ENCODE measurements at places on chromosomes 12 and 14.

DNA sequence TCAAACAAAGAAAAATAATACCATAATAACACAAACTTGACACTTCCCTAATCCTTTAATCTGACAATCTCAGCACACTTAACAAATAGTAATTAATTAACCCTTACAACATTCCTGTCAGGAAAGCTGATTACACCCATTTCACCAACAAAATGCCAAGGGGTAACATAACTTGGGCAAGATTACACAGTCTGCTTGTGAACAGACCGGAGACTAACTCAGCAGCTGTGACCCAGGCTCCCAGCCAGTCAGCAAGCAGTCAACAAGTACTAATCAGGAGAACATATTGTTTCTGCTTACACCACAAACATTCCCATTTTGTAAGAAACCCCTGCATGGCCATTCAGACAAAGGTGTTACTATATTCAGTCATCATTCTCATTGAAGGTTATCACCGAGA, 592.5 kb upstream of the FLRT2 start:
- no peak overlapping the region for H3K4me3 ChIP-seq
- H3K27me3 ChIP-seq = no peaks in the 10 kb centered on the region
- no peak for DNase-seq
- H3K36me3 ChIP-seq = no peaks in the 10 kb centered on the region
- no peak overlapping the region for H3K27ac ChIP-seq

DNA sequence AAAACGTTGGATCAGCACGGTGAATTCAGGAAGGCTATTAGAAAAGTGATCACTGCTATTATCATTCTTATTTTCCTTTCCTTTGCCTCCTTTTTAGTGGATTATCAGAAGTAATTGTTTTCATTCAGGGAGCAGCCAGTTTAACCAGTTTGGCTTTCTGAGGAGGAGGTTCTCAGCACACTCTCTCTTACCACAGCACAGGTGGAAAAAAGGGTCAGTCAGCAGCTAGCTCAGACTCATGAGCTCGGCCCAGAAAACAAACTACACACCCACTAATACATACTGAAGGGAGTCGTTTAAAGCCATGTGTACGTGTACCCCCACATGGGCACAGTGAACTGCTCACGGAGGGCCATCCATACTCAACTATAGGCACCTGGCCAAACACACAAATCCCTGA, 23.2 kb upstream of the MAGOHB start:
- DNase-seq = no peak
- no peaks in the 10 kb centered on the region for H3K4me1 ChIP-seq
- no peak overlapping the region for H3K4me3 ChIP-seq
- H3K27ac ChIP-seq = no peak overlapping the region
- H3K36me3 ChIP-seq = no peaks in the 10 kb centered on the region

DNA sequence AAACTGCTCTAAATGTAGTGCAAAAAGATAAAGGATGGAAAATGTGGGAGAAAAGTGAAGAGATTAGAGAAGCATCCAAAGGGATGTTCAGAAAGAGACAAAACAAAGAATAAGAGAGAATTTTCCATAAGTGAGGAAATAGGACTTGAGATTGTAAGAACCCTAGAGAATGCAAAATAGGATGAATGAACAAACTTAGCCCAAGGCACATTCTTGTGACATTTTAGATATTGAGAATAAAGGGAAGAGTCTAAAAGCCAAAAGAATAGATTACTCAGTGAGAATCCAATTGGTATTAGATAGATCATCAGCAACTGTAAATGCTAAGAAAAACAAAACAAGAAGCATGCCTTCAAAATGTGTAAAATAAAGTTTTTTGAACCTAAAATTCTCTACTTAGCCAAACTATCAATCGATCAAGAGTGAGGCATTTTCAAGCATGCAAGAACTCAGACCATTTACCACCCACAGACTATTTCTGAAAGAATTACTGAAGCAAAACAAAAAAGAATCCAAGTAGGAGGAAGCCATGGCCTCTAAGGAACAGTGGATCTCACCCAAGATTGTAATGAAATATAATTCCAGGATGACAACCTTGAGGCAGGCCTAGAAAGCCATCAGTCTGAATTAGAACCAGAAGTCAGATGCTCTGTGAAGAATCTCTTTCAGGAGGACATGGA, 33.5 kb downstream of the DYRK2 start:
- H3K4me3 ChIP-seq = no peak overlapping the region
- no peaks in the 10 kb centered on the region for H3K27me3 ChIP-seq
- no peaks in the 10 kb centered on the region for H3K4me1 ChIP-seq

DNA sequence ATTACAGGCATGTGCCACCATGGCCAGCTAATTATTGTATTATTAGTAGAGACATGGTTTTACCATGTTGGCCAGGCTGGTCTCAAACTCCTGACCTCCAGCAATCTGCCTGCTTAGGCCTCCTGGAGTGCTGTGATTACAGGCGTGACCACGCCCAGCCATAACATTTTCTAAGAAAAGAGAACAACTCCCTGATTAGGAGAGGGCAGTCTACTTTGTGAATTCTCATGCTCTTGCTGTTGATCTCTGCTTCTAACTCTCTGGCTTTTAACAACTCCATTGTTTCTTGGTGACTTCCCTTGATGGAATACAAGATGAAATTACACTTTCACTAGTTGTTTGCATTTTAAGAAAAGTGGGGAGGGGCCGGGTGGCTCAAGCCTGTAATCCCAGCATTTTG, 33.6 kb downstream of the SSH1 start:
- peaks cover 25% of the 10 kb centered on the region for H3K36me3 ChIP-seq
- no peaks in the 10 kb centered on the region for H3K27me3 ChIP-seq
- no peak overlapping the region for H3K4me3 ChIP-seq
- H3K27ac ChIP-seq = peak overlapping the region; percentile 90
- peaks cover 43% of the 10 kb centered on the region for H3K4me1 ChIP-seq
- no peak for DNase-seq

DNA sequence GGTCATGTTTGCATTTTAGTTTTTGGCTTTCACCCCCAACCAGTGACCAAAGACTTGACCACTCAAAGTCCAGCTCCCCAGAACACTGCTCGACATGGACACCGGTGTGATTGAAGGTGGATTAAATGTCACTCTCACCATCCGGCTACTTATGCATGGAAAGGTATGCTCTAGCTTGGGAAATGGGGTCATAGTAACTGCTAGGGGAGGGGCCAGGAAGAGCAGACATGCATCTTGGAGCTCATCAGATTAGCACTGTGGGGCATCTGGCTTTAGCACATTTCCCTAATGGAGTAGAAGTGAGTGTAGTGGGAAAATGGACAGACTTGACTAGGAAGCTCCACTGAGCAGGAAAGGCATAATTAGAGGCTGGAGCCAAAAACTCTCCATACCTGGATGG, 2.8 kb downstream of the PCBP2 start:
- H3K27ac ChIP-seq = no peak overlapping the region
- no peak overlapping the region for H3K4me3 ChIP-seq
- H3K4me1 ChIP-seq = peaks cover 38% of the 10 kb centered on the region
- no peak for DNase-seq

GRCh38 chr12:16220120-16220519, 57.4 kb downstream of the SLC15A5 start:
- H3K27me3 ChIP-seq = no peaks in the 10 kb centered on the region
- no peak for DNase-seq
- H3K27ac ChIP-seq = no peak overlapping the region
- no peaks in the 10 kb centered on the region for H3K36me3 ChIP-seq

- DNase-seq = no peak
- no peak overlapping the region for H3K4me3 ChIP-seq
- no peaks in the 10 kb centered on the region for H3K36me3 ChIP-seq
- H3K27ac ChIP-seq = no peak overlapping the region
Measured at GRCh38 chr12:69828897-69829296, 3.9 kb downstream of the MYRFL start.

DNA sequence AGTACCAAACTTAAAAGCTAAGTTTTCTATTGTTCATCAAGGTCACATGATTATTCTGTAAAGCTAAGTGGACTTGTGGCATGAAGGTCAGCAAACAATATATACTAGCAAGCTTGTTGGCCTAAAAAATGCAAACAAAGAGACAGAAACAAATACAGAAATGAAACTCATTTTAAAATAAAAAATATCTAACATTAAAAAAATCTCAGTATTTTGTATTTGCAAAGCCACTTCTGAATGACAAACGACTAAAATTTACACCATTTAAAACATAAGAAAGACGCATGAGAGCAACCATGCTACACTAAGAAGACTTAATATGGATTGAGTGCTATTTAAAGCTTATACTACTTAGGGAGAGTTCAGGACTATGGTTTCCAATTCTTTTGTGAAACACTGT, 72.8 kb upstream of the BBS10 start:
- H3K4me3 ChIP-seq = no peak overlapping the region
- no peak for DNase-seq
- no peak overlapping the region for H3K27ac ChIP-seq
- no peaks in the 10 kb centered on the region for H3K36me3 ChIP-seq
- H3K27me3 ChIP-seq = no peaks in the 10 kb centered on the region

DNA sequence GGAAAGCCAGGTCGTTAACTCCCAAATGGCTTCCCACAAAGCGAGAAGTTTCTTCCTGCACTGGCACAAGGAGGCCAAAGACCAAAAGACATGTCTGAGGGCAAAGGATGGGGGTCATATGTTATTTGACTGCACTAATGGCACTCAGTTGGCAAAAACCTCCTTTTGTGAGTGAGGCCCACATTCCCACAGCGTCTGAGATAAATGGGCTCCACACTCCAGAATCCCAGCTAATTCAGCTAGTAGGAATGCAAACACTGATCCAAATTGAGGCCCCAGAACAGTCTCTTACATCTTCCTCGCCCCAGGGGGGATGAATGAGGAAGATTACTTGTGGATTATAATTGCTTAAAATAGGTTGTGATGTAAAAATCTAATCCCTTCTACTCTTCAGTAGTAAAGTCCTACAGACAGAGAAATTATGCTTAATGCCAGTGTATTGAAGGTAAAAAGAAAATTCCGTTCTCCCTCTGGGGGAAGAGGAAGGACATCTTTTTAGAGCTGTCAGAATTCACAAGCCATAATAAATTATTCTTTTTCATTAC, 86.4 kb upstream of the PIWIL1 start:
- H3K36me3 ChIP-seq = no peaks in the 10 kb centered on the region
- no peaks in the 10 kb centered on the region for H3K27me3 ChIP-seq
- no peaks in the 10 kb centered on the region for H3K4me1 ChIP-seq
- no peak for DNase-seq
- no peak overlapping the region for H3K27ac ChIP-seq

DNA sequence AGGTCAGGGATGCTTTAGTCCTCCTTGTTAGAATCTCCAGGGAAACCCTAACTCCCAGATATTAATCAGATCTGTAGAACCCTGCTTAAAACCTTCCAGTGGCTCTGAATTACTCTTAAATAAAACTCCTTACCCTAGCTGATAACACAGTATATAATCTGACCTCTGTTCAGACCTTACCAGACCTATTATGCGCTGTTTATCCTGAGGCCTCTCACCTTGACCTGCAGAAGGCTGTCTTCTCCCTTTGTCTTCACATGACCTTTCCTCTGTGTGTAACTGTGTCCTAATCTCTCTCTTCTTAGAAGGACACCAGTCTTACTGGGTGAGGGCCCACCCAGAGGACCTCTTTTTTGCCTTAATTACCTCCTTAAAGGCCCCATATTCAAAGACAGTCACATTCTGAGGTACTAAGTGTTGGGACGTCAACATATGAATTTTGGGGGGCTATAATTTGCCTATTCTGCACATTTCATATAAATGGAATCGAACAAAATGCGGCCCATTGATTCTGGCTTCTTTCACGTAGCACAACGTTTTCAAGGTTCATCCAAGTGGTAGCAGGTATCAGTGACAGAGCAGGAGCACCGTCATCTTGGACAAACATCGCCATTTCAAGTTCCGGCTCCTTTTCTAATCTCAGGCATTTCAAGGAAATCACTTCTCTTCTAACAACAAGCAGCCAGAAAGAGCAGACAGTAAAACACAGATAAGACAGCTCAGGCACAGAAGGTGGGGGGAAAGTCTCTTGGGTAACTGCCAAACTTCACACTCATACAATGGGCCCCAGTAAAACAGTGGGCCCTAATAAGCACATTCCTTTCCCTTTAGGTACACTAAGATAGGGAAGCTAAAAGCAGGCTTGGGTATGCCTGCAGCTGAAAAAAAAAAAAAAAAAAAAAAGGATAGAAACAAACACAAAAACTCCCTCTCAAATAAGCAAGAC, 200.2 kb upstream of the NUDT4 start:
- DNase-seq = no peak
- H3K36me3 ChIP-seq = no peaks in the 10 kb centered on the region
- no peak overlapping the region for H3K4me3 ChIP-seq
- H3K27me3 ChIP-seq = no peaks in the 10 kb centered on the region
- H3K4me1 ChIP-seq = peaks cover 5% of the 10 kb centered on the region

GRCh38 chr12:27282754-27283153, 38.7 kb downstream of the STK38L start:
- no peak overlapping the region for H3K27ac ChIP-seq
- H3K4me1 ChIP-seq = peaks cover 10% of the 10 kb centered on the region
- H3K36me3 ChIP-seq = no peaks in the 10 kb centered on the region
- no peak overlapping the region for H3K4me3 ChIP-seq
- no peak for DNase-seq
- H3K27me3 ChIP-seq = no peaks in the 10 kb centered on the region

Measured in left lung (tissue), 14 donors.